ENCODE measurements at places on chromosomes 16 and 17. TPM values are rescaled to one million over a fixed set of nuclear protein-coding genes. Genes with fewer than 3 reads are reported as not detected.

DNA sequence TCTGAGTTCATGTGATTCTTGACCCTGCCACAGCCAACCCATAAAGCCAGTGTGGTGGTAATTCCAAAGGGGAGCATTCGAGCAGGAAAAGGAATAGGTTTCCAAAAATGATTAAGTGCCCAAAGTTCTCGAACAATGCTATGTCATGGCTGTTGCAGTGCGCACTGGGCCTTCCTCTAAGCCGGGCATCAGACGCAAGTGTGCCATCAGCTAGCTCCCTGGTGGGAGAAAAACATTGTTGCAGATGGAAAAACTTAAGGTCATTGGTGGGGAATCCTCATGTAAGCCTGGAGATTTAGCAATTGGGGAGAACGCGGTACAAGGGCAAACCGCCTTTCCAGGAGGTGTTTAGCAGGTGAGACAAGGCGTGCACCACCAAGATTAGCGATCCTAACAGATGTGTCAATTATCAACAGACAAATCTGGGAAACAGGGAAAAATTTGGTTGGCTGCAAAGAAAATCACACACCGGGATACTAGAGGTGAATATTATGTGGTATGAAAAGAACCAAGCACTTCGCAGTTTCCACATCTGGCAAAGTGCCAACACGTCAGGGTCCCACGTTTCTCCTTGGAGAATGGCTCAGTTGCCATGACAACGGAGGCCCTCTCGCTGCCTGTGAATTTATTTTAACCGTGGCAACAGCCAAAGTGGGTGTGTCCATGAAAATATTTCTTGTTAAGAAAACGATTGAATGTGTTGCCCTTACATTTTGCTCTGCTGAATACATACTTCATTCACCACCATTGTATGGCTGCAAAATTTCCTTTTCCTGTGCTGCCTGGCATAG lies 118.5 kb upstream of the CACNG5 start:
- peaks cover 12% of the 10 kb centered on the region for H3K4me1 ChIP-seq
- no peak overlapping the region for H3K27ac ChIP-seq
- DNase-seq, result no peak
- H3K27me3 ChIP-seq, result no peaks in the 10 kb centered on the region
- H3K36me3 ChIP-seq, result no peaks in the 10 kb centered on the region

Gene FAM171A2
- 0.72 TPM for total RNA-seq

DNA sequence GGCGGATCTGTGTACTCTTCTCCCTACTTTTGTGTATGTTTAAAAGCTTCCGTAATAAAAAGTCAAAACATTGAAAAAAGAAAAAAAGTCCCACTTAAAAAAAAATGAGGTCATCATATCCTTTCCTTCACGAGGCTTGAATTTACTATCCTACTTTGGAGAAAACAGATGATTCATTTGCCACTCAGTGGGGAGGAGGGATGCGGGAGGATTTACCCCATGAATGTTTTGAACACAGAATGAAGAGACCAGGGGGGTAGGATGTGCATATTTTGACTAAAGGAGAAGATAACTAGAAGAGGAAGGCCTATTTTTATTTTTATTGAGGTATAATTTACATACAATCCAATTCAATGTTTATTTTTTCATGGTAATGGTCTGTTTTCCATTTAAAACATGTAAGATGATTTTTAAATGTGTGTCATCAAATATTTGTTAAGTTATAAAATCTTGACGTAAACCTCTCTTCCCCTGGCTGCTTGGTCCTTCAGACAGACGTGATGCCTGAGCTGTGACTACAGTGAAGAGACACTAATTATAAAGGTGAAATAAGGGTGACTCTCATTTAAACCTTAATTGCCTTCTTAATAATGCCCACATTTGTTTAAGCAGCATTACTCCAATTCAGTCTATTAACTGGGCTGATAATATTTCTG lies 135.4 kb upstream of the AXIN2 start:
- no peaks in the 10 kb centered on the region for H3K27me3 ChIP-seq
- no peak overlapping the region for H3K27ac ChIP-seq
- no peak for DNase-seq
- no peaks in the 10 kb centered on the region for H3K36me3 ChIP-seq
- no peaks in the 10 kb centered on the region for H3K4me1 ChIP-seq
- no peak overlapping the region for H3K4me3 ChIP-seq

GRCh38 chr17:82816358-82816757 lies 23.5 kb downstream of the ZNF750 start:
- H3K27me3 ChIP-seq, result no peaks in the 10 kb centered on the region
- no peak overlapping the region for H3K27ac ChIP-seq
- peaks cover 16% of the 10 kb centered on the region for H3K36me3 ChIP-seq
- no peaks in the 10 kb centered on the region for H3K4me1 ChIP-seq

Data from CD4-positive, alpha-beta memory T cell (primary cell).